Heart right ventricle (tissue), 16 donors: ENCODE measurements at places on chromosomes 3 and 15. TPM values are rescaled to one million over a fixed set of nuclear protein-coding genes. Genes with fewer than 3 reads are reported as not detected.

The MBNL1 gene
- 55.9 TPM for polyA plus RNA-seq

The CHDH gene
- 0.29 TPM for polyA plus RNA-seq

The SLC51A gene
- polyA plus RNA-seq: 0.23 TPM

The GABRG3 gene
- not detected for polyA plus RNA-seq

The PATL2 gene
- 2.1 TPM for polyA plus RNA-seq

The NOX5 gene
- 0.37 TPM for polyA plus RNA-seq

The CHMP2B gene
- polyA plus RNA-seq: 10.8 TPM

The USP19 gene
- 18.1 TPM for polyA plus RNA-seq

The SLC22A13 gene
- 0.44 TPM for polyA plus RNA-seq

The HHLA2 gene
- polyA plus RNA-seq: not detected

The MRAS gene
- polyA plus RNA-seq: 78.6 TPM

The AADAC gene
- 0.01 TPM for polyA plus RNA-seq

The KBTBD12 gene
- polyA plus RNA-seq: 8.9 TPM

DNA sequence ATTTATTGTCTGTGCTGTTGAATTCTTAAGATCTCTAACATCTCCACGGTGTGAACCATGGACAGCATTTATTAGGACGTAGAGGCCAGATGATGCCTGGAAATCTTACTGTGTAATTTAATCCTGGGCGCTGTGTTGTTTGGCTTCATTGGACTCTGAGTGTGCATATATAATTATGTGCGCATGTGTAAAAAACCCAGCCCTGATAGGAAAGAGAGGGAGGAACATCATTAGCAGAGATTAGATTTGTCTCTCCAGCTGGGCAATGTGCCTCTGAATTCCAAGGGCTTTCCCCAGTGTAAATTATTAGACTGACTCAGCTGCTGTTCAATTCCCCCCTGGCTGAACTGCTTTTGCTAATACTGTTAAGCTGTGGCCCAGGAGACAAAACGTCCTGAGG is 39.6 kb downstream of the MAP3K13 start:
- peak; percentile 5 for DNase-seq

DNA sequence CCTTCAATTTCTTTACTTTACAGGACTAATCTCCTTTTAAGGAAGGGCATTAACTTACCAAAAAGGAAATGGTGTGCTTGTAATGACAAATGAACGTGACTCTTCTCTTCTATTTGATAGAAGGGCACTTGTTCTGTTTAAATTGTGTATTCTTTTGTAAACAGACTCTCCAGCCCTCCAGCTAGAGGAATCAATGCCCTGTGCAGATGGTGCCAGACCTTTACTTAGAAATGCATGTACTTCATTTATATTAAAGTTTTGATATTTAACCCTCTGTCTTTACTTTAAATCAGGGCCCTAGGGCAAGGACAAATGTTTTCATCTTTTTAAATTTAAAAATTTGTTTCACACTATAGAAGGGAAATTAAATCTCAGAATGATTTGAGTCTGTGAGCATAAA is 355.1 kb downstream of the GBE1 start:
- no peak for DNase-seq

DNA sequence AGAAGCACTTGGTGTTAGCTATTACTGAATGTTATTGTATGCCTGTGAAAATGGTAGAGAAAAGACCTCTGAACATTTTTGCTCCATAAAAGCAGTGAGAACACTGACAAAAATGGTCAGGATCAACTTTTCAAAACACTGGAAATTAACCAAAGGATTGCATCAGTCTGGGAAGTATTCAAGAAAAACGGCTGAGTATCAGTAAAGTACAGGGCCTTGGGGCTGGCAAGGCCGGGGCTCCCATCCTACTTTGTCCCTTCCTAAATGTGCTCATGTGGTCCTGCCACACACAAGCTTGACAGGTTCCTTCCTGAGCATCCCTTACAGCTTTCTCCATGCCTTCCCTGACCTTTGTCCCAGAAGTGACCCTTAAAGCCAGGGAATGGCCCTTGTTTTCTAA is 84.0 kb downstream of the CFAP20DC start:
- DNase-seq: no peak

DNA sequence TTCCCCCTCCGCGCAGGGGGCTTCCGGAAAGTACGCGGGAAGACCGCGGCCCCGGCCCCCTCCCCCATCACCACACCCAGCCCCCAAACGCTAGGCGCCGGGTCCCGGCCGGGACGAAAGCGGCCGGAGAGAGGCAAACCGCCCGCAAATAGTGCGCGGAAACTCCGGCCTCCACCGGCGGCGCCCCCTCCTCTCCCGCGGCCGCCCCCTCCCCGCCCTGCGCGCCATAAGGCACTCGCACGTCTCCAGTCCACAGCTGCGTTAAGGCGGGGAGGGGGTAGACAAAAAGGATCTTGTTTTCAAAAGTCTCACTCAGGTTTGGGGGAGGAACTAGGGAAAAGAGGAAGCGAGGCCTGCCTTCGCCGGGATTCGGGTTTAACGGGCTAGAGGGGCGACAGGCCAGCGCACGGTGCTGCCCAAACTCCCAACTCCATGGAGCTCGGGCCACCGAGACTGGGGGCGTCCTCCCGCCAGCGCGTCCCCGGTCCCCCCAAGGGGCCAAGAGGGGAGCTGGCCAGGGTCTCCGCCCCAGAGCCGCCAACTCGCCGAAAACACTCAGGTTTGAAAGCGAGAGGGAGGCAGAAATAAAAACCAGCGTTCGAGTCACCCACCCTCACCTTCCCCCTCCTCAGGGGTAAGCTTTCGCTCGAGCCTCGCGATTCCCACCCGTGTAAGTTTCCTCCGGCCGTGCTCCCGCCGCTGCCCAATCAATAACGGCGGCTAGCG is 1.8 kb downstream of the ANP32A start:
- peak; percentile 54 for DNase-seq

DNA sequence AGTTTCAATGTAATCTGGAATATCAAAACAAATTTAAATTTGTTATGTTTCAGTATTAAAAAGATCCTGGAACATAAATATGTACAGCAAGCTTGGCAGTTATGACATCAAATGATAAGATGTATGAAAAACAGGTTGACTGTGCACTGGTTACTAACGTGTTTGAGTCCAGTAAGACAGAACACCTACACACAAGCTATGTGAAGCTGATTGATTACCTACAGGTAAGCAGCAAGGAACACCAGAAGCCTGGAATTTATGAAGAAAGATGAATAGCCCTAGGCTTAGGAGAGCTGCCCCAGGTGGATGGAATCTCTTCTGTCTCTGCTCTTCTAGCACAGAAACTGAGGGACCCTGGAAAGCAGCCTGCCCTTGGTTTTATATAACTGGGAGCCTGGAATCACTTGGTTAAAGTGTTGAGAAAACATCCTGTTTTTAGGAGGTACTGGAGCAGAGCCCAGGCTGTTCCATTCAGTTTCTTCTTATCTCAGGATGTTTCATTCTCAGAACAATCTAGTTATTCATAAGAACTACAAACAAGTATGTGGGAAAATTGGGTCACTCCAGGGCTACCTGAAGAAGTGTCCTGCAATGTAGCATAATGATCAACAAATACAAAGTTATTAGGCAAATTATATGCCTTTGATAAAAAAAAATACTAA is 36.3 kb downstream of the SLITRK3 start:
- peak; percentile 3 for DNase-seq

DNA sequence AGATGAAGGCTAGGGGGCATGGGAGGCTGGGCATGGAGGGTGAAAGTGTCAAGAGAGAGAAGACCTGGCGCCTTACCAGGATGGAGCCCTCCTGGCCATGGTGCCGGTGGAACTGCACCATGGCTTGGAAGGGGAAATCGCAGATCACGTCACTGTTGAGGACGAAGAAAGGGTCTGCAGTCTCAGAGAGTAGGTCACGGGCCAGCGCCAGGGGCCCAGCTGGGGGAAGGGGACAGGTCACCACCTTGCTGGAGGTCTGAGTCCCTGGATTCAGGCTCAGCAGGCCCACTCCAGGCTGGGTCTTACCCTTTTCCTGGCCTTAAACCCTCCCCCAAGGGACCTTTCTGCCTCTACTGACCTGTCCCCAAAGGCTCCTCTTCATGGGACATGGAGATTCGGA is 855 bp downstream of the GMPPB start:
- no peak for DNase-seq

GRCh38 chr3:72185549-72186399 is 400.8 kb upstream of the PROK2 start:
- no peak for DNase-seq

GRCh38 chr3:23748398-23749110 is 57.2 kb upstream of the UBE2E1 start:
- no peak for DNase-seq

- DNase-seq: no peak
Measured at GRCh38 chr3:98726084-98726483, 37.1 kb upstream of the ST3GAL6 start.

- DNase-seq: peak; percentile 46
Measured at GRCh38 chr15:59349680-59350420, 22.8 kb downstream of the MYO1E start.

GRCh38 chr15:90001683-90002427 is 731 bp downstream of the ZNF710 start:
- peak; percentile 59 for DNase-seq

GRCh38 chr3:51002495-51002894 is 327.8 kb downstream of the DOCK3 start:
- DNase-seq: no peak

- DNase-seq: no peak
Measured at GRCh38 chr3:42514876-42515275, 12.4 kb downstream of the VIPR1 start.

DNA sequence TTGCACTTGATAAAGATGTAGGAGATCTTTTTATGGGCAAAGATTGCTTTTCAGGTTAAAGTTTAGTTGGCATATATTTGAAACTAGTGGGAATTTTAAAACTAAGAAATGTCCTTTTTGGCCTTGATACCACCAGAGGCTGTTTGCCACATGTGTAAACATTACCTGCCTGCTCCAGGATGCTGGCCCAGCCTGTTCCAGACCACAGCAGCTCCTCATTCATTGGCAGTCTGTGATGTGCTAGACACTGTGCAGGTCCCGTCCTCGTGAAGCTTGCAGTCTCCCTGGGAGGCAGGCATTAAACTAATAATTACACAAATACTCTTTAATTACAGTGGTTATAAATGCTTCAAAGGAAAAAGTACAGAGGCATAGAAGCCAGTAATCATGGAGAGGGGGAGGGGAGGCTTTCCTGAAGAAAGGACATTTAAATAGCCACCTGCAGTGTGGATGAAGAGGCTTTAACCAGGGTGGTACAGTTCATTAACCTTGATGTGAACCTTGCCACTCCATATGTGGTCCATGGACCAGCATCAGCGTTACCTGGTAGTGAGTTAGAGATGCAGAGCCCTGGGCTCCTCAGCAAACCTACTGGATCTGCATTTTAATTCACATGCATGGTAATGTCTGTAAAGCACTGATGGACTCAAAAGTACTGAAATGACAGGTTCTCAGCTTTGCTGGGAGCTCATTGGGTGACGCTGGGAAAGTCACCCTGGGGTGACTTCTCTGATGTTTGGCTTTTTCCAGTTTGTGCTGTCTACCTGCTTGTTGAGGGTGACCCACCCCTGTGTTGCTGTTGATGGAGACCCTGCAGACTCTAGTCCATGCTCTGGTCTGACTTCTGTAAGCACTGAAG is 5.3 kb downstream of the ZNF710 start:
- no peak for DNase-seq

DNA sequence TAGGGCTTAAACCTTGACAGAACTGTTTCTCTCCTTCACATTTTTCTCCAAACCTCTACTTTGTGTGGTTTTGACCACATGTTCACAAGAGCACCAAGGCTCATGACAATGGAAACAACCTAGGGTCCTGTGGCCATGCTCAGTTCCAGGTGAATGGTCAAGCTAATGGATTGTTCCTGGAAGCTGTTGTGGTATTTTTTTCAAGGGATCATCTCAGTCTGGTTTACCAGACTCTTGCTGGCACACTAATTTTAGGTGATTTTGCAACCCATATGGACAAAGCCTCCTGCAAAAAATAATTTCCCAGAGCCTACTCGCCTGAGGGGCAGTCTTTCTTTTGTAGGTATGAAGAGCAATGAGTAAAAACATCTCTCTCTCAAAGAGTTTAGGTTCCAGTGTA is 67.2 kb downstream of the LSAMP start:
- DNase-seq: no peak

GRCh38 chr15:51908316-51908715 is 63.3 kb downstream of the LEO1 start:
- no peak for DNase-seq

DNA sequence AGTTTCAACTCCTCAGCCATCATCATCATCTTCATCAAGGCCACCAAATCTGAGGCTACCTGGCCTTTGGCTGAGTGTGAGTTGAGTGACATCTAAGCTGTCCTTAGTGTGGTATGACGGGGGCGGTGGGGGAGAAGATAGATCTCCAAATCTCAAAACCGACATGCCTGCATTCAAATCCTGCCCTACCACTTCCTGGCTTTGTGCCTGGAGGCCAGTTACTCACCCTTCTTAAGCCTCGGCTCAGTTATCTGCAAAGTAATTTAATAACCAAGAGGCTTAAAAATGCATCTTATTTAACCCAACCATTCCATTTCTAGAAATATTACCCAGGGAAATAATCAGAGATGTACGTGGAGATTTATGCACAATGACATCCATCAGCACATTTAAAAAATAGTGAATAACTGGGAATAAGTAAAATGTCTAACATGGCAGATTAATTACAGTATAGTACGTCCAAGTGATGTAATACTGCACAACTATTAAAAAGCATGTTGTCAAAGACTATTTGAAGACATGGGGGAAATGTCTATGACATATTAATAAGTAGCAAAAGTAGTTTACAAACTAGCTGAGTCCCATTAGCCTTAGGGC is 167.4 kb downstream of the NTRK3 start:
- DNase-seq: no peak

DNA sequence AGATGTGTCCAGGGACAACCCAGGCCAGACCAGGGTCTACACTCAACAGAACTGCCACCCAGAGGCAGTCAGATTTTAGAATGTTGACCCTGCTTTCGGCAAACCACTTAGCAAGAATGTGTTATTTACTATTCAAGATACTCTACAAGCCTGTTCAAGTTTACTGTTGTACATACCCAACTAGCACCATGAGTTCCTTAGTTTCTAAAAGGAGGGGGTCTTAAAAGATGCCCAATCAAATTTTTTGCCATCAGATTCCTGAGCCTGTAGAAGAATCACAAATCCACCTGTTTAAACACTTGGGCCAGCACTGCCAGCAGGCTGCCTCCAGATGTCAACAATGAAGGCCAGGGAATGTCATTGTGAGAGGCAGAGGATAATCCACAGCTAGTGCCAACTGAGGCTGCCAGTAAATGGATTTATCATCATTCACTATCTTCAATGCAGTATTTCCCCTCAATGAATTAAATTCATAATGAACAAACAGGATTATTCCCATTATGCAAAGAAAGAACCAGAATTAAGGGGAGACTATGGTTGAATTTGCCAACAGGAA is 43.5 kb upstream of the SNRPA1 start:
- DNase-seq: no peak
